Stimulated activated CD8-positive, alpha-beta memory T cell treated with anti-CD3 and anti-CD28 coated beads, Interleukin-4, amount 100 ng/mL, for 1 hour (primary cell): ENCODE measurements at places on chromosomes 4 and X.
A peak's percentile ranks its signal among the peaks of the same experiment; 100 is the strongest.

DNA sequence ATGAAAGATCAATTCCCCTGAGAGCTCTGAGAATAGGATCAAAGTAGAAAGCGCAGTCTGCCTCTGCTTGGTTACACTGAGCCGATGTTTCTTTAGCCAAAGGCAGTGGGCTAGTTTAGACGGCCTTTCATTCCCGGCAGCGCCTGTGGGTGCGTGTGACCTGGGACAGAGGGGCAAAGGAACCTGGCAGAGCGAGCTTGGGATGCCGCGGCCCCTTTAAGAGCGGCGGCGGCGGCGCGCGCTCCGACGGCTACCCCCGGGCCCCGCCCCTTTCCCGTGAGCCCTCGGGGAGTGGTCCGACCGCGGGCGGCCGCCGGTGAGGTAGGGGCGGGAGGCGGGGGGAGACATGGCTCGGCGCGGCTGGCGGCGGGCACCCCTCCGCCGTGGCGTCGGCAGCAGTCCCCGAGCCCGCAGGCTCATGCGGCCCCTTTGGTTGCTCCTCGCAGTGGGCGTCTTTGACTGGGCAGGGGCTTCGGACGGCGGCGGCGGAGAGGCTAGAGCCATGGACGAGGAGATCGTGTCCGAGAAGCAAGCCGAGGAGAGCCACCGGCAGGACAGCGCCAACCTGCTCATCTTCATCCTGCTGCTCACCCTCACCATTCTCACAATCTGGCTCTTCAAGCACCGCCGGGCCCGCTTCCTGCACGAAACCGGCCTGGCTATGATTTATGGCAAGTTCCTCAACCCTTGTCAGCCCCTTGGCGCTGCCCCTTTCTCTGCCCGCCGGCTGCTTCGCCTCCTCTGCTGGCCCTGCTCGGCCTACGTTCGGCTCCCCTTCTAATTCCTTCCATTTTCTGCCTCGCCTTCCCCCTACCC lies at the start of gene SLC9A6:
Gene SLC9A6 (plus strand): TSS at position 279 of the 816 bp plus-strand sequence. CDS start 224 bp downstream, at position 503.
- peak; percentile 23 for DNase-seq

DNA sequence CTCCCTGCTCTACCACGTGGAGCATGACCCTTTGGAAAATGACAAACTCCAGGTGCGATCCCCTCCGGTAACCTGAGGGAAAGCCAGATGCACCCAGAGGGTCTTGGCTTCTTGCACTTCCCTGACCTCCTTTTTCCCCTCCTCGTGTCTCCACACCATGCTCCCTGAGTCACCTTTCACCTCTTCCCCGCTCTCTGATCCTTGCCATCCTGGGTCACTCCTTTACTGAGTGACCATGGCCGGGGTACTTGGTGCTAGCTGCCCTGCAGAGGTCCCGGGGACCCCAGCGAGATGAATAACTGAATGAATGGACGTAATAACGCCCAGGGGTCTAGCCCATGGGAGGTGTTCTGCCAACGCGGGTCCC lies 401 bp upstream of the ZFP92 start:
- no peak for DNase-seq

- no peak for DNase-seq
Measured at GRCh38 chrX:74272230-74272629, 31.8 kb upstream of the ZCCHC13 start.

DNA sequence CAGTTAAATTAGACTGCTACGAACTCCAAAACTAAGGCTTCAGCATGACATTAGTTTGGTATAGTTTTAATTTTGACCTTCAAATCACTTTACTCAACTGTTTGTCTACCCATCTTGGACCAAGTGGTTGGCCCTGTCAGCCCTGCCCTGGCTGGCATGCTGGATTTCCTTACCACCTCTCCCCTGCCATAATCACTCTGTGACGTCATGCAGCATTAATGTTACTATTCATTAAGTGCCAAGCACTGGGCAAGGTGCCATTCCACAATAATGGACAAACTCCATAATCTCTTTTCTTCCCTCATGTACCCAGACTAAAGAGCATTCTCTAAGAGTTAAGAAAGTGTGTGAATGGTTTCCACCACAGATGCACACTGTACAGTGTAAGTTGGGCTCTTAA lies 277.0 kb upstream of the INTU start:
- DNase-seq = no peak

GRCh38 chr4:8542776-8543525 lies 37.2 kb upstream of the GPR78 start:
- DNase-seq = no peak

- DNase-seq = no peak
Measured at GRCh38 chr4:60020389-60020788, 1179.7 kb upstream of the ADGRL3 start.

- DNase-seq = no peak
Measured at GRCh38 chr4:88722828-88723227, 25.2 kb upstream of the NAP1L5 start.

GRCh38 chrX:95950679-95951078 lies 734.0 kb upstream of the DIAPH2 start:
- no peak for DNase-seq

DNA sequence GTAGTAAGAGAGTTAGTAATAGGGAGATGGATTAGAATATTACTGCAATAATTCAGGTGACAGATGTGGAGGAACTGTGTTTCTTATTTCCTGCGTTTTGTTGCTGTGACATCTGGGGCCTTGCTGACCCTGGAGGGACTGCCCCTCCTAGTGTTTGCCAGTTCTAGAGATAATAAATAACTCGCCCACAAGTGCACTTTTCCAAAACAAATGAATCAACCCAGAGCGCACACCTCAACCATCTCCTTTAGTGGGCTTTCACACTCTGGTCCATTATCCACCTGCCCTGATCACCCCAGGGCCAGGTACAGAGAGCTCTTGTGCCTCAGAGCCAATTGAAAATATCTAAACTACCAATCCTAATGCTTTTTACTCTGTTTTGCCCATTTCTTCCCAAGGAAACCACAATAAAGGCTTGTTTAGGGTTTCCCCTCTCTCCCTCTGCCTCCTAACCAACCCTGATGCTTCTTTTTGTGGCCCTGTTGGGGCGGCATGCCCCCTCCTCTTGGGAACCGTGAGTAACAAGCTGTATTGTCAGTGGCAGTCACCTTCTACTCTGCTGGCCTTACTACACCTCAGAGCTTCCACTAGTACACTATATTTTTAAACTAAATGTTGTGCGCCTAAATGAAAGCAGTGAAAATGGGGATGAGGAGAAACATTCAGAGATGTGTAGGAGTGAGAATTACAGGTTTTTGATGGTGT lies 270.5 kb downstream of the TENM3 start:
- no peak for DNase-seq

DNA sequence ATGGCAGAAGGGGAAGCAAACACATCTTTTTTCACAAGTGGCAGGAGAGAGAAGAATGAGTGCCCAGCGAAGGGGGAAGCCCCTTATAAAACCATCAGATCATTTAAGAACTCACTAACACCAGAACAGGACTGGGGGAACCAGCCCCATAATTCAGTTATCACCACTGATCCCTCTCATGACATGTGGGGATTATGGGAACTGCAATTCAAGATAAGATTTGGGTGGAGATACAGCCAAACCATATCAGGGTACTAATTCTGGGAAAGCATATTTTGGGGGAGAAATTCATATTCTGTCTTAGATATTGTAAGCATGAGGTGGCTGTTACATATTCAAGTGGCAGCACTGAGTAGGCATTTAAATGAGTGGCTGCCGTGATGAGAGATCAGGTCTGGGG lies 87.8 kb downstream of the RAPGEF2 start:
- DNase-seq = no peak

GRCh38 chrX:105775679-105776078 lies 46.7 kb upstream of the NRK start:
- no peak for DNase-seq

DNA sequence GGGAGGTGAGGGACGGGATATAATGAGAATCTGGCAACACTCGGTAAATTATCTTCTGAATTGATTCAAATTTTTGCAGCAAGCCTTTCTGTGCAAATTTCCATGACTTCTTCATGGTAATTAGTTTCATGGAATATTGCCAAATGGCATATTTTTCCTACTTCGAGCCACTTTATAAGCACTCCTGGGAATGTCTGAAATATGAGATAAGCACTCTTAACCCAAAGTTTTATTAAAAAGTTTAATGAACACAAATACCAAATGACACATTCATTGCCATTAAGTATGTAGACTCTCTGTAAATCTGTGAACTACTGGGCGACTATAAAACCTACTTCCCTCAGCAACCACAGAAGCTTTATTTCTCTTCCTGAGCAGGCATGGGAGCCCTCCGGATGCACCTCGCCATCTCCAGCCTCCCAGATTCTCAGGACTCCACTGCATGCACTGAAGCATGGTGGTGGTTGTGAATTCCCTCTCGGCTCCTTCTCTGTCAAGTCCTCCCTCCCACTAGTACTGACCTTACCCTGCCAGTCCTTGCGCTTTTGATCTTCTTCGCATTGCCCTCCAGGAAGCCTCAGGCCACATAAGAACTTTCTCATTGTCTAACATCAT lies 154.4 kb upstream of the RPL34 start:
- no peak for DNase-seq

GRCh38 chr4:86487738-86488348 lies 106.3 kb upstream of the PTPN13 start:
- no peak for DNase-seq

DNA sequence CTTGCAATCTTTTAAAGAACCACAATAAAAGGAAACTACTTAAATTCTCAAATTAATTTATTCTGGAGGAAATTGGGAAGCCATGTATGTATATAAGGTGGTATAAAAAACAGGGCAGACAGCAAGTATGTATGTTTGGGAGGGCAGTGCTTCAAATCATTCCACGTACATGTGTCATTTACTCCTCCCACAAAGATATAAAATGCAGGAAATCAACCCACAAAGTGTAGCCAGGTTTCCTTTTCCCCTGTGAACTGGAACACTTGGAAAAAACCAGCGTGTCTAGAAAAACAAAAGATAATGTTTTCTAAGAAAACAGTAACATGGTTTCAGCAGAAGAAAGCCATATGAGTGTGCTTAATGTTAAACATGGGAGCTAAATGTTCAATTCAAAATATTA lies 156.7 kb upstream of the FAM47A start:
- DNase-seq = no peak

DNA sequence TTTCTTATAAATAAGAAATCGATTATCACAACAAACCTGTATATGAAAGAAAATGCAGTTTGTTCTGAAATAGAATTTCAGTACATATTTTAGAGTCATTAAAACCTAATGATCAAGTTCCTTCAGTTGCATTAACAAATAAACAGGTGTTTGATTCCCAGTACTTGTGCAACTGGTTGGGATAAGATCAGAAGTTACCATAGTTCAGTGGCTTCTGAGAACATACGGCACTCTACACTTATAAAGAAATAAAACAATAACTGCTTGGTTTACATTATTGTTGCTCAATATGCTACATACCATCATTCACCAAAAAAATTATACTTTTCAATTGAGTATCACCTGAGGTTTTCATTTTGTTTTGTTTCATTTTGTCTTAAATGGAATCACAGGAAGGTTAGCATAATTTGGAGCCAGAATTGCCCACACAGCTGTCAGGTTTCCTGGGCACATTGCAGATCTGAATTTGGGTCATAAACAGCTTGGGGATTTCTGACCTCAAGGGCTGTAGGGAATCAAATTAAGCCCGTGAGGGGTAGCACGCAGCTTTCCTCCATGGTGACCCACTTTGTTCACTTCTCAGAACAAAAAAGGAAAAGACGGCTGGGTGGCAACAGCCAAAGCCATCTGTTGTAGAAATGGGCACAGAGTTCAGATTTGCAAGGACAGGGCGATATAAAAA lies 14.9 kb upstream of the CCNG2 start:
- no peak for DNase-seq

- no peak for DNase-seq
Measured at GRCh38 chr4:1115528-1116293, 2.3 kb upstream of the RNF212 start.

GRCh38 chr4:175767150-175767549 lies 44.9 kb downstream of the GPM6A start:
- no peak for DNase-seq

DNA sequence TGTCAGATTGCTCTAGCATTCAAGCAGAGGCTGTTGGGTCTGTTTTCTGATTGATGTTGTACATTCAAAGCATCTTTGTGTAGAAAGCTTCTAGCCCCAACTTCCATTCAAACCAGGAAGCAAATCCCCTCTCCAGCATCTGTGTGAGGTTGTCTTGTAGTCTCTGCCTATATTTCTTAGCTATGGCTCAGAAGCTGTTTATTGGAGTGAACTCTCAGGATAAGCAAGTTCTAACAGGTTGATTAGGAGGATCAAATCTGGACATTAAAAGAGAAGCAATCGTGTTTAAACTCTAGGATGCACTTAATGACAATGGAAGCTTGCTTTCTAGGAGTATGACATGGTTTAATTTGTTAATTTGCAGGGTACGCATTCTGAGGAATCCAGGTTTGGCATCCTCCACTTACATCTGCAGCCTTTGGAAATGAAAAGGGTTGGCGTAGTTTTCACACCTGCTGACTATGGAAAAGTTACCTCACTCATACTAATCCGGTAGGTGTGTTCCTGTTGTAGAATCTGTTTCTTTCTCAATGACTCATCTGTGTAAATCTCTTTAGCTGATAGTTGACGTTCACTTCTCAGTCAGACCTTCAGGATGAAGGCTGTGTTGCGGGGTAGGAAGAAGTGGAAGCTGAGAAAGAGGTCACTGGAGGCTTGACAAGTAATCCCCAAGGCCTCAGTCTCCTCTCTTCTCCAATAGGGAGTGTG lies 88.0 kb upstream of the TLR2 start:
- DNase-seq = no peak

DNA sequence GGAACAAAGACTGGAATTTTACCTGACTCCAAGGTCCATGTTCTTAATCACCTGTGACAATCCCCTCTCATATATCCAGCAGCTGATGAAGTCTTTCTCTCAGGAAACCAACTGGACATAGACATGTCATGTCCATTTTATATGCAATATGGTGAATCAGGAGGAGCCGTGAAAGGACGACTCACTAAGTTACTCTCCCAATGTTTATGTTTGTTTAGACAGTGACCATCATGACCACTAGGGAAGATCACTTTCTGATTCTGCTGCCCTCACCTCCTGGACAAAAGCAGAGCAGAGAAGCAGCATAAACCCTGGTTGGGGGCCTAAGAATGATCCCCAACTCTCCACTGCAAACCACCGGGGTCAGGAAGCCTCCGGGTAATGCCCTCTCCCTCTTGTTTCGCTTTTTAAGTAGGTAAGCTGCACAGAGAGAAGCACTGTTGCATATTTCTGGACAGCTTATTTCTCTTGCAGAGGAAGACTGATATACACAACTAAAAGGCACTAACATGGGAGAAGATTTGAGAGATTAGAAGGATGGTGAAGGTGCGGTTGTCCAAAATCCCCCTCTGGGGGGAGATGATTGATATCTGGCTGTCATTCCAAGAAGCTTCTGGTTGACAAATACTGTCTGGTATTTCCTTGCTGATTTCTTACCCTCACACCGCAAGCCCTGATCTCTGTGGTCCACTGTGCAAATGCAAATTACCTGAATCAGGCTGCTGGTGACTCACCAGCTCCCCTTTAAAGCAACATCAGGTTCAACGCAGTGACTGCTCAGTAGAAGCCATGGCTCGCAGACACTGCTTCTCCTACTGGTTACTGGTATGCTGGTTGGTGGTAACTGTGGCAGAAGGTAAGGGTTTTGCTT lies at the start of gene ODAPH:
Gene ODAPH (plus strand): TSS at position 773 of the 871 bp plus-strand sequence. CDS start 17 bp downstream, at position 790.
- no peak for DNase-seq

- DNase-seq = no peak
Measured at GRCh38 chr4:61864286-61864685, 664.2 kb downstream of the ADGRL3 start.

- DNase-seq = no peak
Measured at GRCh38 chr4:14857981-14858380, 144.3 kb upstream of the CPEB2 start.

- no peak for DNase-seq
Measured at GRCh38 chr4:151197247-151197646, 79.7 kb upstream of the PRSS48 start.

GRCh38 chr4:3157366-3157765 lies 82.9 kb downstream of the HTT start:
- DNase-seq = no peak

GRCh38 chr4:102328045-102328444 lies 17.2 kb downstream of the SLC39A8 start:
- no peak for DNase-seq
